Endodermal cell (in vitro differentiated cells): ENCODE measurements at places on chromosomes 5 and 9. TPM values are rescaled to one million over a fixed set of nuclear protein-coding genes. Genes with fewer than 3 reads are reported as not detected.

DNA sequence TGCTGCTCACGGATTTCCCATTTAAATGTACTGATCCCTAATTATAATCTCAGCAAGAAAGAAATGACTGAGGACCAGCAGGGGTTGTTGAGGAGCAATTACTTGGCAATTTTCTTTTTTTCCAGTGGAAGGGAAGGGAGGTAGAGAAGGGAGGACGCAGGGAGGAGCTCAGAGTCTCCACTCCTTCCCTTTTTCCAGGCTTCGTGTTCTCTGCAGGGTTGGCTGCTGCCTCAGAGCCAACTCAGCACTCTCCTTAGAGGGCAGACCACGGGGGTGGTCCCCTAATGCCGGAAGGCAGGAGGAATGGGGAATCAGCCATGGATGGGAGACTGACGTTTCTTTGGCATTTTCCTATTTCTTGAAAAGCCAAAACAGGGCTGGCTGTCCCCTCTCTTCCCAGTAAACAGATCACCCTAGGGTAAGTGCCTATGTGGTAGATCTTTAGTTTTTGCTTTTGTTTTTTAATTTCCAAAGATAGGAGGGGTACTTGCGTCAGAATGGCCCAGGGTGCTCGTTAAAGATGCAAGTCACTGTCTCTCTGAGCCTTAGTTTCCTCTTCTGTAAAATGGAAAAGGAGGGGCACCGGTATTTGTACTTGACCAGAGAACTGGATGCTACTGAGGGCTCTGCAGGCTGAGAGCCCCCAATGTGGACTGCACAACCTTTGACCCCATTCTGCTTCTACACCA lies 39.6 kb upstream of the LCP2 start:
- no peak for DNase-seq

- no peak for DNase-seq
These were observed 1728.3 kb upstream of the CDH9 start for GRCh38 chr5:28766565-28767158.

DNA sequence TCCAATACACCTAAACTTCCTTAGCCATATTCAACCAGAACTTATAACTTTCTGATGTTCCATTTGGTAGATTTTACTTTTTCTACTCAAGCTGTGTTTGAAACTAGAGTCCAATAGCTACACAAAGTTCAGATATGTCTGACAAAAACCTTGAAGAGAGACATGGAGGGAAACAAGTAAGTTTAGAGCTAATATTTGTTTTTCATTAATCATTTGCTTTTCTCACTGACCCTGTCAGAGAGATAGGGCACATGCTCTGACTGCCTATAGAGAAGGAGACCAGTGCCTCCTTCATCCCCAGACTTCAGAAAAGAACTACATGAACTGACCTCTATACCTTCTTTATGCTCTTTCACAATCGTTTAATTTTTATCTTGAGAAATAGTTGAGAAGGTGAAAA lies 157.0 kb upstream of the PPP1R2B start:
- DNase-seq: no peak

- DNase-seq: no peak
These were observed 99.6 kb downstream of the APBA1 start for GRCh38 chr9:69572611-69573010.

The PCDHGA8 gene
- 0.88 to 1.1 TPM (median 1.1 TPM) in 3 replicates for total RNA-seq

The HTR4 gene
- not detected in 2 replicates for total RNA-seq

- no peak for DNase-seq
These were observed 638.3 kb upstream of the DMAC1 start for GRCh38 chr9:8437876-8438275.

DNA sequence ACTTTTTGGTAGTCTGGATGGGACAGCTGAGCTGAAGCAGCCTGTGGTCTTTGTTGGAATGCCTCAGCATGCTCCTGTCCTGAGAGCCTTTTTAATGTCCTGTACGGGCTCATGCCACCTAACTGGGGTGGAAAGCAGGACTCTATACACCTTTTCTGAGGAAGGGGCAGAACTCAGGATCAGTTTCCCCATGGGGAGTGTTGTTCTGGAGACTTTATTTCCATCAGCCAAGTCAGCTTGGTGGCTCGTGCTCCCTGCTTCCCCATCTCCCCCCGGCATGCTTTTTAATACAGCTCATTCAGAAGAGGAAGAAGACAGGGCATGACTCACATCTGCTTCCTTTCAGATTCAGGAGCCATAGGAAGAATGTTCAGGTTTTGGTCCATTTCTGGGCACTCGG lies 5.1 kb upstream of the SEPTIN8 start:
- no peak for DNase-seq

The SEMA4D gene
- total RNA-seq: 29.3 to 51.0 TPM (median 49.2 TPM) in 3 replicates
